ACHN (cell line): ENCODE measurements at places on chromosomes 7 and 10.

GRCh38 chr10:27998178-27998953 lies 513 bp downstream of the ODAD2 start:
- DNase-seq = peak; percentile 38

DNA sequence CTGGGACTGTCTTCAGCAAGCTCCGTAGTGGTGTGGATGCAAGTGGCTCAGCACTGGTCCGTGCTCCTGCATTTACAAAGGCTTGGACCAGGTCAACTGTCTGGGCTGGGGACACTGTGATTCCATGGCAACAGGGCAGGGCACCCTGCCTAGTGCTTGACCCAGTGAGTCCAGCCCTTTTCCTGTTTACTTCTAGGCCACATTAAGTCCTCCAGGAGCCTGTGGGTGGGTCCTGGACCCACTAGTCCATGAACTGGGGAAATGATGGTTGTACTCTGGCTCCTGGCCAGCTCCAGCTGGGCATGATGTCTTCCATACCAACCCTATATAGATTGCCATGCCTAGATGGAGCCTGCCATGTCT lies 152.0 kb downstream of the RPS24 start:
- no peak for DNase-seq

GRCh38 chr7:24981171-24981951 lies 1.4 kb upstream of the OSBPL3 start:
- DNase-seq = peak; percentile 80

- DNase-seq = no peak
Observed at GRCh38 chr10:132350391-132350790, 18.4 kb downstream of the LRRC27 start.

DNA sequence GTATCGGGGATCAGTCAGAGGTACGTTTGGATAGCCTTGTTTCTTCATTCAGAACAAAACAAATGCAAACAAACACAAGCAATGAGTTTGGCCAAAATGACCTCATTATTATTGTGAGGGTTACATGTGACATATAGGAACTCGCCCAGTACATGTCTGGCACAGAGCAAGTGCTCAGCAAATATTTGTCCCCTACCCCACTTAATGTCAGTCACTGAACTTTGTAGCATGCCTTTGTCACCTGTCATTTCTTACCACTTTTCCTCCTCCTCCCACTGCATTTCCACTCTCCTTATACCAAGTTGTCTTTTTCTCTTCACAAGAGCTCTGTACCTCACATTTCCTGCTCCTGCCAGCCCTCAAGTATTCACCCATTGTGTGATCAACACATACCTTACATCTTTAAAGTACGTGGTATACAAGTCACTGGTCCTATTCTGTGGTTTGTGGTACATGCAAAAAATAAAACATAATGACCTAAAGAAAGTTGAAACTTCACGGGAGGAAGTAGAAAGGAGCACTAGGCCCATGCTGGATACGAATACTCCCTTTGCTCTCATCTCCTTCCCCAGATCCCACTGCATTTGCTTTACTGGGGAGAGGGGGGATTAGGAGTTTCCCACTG lies 236.0 kb downstream of the INHBA start:
- DNase-seq = no peak

DNA sequence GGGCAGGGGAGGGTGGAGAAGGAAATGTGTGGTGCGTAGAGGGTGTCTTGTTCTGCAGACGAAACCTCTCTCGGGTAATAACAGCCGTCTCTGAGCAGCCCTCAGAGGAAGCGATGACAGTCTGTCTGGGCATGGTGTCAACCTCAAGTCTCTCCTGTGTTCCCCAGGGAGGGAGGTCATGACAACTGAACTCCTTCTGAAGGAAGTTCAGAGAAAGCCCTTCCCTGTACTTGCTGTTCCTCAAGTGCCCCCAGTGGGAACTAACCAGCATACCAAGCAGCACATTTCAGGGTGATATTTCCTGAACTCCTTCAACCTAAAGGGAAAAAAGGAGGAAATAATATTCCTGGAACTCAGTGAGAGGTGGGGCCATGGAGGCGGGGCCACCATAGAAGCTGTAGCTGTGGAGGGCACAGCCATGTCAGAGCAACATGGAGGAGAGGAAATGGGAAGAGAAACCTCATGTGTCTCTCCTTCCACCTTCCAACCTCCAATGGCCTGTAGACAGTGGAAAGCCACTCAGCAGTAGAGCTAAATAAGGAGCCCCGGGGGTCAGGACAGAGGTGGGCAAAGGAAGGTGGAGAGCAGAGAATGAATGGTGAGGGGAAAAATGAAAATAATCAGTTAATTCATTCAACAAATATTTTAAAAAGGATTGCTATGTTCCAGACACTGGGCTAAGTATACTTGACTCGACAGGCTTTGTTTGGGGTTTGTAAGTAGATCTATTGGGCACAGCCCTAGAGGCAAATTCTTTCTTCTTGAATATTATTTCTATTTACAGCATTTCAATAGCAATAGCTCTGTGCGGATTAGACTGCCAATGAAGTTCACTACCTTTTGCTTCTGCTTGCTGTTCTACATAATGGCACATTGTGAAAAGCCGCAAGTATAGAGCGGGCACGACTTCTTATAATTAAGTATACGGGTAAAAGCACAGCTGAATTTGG lies 61.0 kb upstream of the AOAH start:
- DNase-seq = no peak

GRCh38 chr10:119417852-119418251 lies 124.7 kb downstream of the RGS10 start:
- DNase-seq = no peak

DNA sequence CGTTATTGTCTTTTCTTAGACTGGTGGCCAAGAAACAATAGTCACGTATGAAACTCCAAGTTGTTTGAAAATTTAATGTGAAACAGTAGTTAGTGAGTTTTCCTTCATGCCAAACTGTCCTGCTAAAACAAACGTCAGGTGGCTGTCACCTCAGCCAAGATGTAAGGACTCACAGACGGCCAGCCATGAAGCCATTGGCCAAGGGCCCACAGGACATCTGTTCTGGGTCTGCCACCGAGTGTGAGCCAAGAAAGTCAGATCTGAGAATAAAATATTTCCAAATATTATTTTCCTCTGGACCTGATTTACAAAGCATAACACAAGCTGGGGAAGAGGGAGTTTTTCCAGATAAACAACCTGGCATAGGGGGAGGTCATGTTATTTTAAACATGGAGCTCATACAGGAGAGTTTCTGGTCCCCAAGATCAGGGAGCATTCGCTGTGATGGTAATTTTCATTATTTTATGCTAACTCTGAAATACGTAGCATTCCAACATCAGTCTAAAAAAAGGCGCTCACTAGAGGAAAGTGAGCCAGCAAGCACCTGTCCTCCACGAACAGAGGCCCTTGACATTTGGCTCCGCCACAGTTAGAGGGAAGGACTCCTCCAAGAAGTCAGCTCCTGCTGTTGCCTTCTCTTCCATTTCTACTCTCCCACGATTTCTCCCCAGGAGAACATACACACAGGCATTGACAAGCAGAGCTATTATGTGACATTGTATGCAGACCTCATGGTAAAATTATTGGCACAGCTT lies 38.9 kb upstream of the LANCL2 start:
- no peak for DNase-seq

- peak; percentile 53 for DNase-seq
Observed at GRCh38 chr7:39741942-39742623, 118.7 kb downstream of the RALA start.

- no peak for DNase-seq
Observed at GRCh38 chr10:109929501-109930219, 6.3 kb upstream of the XPNPEP1 start.

- DNase-seq = no peak
Observed at GRCh38 chr10:123862421-123863182, 29.0 kb downstream of the CPXM2 start.

DNA sequence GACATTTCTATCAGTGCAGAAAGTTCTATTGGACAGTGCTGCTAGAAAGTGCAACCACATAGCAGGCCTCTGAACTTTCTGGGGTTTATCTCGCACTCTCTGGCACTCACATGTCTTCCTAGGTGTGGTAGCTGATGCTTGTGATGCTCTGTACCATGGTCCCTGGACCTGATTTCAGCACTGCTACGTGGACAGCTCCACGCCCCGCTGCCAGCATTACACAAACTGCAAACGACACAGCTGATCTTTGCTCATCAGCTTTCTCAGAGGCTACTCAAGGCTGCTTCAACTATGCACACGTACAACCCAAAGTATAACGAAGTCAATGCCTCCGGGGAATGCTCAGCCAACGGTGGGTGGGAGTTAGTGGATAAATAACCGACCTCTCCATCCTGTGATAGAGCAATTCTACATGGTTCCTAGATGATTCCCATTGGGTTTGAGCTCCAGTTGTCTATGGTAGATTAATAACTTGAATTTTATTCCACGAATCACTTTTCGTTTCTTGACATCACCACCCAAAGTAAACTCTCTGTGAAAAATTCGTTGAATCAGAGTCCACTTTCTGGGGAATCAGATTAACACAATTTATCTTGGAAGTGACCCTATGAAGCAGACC lies 302.5 kb downstream of the ACTR3B start:
- DNase-seq = peak; percentile 15

GRCh38 chr10:71741671-71742070 lies 22.1 kb upstream of the C10orf105 start:
- no peak for DNase-seq

- no peak for DNase-seq
Observed at GRCh38 chr10:50360077-50360850, 108.9 kb upstream of the ASAH2 start.

DNA sequence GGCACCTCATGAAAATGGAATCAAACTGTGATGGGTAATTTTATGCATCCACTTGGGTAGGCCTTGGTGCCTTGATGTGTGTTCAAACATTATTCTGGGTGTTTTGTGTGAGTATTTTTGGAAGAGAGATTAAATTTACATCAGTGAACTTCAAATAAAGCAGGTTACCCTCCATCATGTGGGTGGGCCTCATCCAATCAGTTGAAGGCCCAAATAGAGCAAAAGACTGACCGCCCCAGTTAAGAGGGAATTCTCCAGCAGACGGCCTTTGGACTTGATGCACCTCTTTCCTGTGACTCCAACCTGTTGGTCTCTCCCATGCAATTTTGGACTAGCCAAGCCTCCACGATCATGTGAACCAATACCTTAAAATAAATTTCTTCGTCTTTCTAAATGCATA lies 97.7 kb upstream of the DPP6 start:
- DNase-seq = no peak

GRCh38 chr10:108411206-108411605 lies 1246.7 kb upstream of the SORCS1 start:
- no peak for DNase-seq

DNA sequence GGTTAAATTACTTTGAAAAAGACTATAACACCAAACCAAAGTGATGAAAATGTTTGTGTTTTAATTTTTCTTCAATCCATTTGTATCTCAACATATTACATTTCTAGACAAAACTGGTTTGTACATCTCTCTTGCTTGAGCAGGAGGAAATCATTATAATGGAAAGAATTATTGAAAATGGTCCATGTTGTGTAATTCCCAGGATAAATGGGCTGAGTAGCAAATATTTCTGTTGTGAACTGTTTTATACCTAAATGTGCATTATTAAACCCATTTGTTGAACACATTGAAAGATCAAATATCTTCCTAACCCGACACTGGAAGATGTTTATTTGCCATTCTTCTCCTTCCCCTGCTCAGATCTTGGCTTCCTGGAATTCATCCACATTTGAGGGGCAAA lies 14.1 kb upstream of the CDK6 start:
- no peak for DNase-seq

DNA sequence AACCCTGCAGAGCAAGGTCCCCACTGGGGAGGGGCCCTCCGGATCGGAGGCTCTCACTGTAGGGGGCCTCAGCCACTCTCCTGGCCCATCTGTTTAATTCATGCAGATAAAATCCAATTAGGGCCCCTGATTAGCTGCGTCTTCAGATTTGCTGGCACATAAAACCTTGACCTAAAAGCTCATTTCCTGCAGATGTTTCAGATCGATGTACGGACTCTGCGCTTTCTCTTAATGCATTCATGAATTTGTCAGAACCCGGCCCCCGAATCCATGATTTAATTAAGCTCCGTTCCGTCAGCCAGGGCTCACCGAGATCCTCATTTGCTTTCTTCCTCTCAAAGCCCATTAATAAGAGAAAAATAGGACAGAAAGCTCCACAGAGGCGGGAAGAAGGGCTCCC lies 40.0 kb upstream of the FOXL3 start:
- DNase-seq = no peak

DNA sequence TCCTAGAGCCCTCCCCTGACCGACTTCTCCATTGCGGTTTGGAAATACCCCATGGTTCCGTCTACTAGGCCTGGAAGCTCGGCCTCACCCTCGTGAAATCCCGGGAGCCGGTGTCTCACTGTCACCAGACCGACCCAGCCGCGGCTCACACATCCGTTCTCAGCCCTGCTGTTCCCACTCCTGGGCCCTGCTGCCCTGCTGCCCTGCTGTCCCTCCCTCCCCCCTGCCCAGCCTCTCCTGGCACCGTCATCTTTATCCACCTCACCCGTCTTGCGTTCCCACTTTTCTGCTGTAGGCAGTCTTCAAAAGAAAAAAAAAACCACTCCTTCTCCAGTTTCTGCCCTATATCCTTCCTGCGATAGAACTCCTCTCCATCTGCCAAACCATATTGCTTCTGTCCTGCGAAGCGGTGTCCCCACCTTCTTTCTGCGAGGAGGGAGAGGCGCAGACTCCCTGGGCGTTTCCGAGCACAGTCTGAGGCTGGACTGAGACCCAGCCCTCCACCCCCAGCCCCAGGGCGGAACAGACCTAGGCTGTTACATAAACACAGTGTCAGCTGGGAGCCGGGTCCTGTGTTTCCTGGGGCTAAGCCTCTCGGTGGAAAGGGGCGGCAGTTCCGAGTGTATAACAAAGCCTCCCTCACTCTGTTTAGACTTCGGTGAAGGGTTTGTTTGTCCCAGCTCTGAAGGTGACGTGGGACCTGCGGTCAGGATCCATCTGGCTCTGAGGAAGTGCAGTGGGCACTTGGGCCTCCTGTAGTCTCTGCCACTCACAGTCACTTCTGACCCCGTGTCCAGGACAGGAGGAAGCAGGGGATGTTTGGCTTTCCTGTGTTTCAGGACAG lies 2.8 kb downstream of the AGAP3 start:
- no peak for DNase-seq

- no peak for DNase-seq
Observed at GRCh38 chr7:42843205-42843800, 68.6 kb downstream of the C7orf25 start.

- no peak for DNase-seq
Observed at GRCh38 chr7:55363386-55364170, 1.6 kb upstream of the LANCL2 start.
